ENCODE measurements at places on chromosomes 1 and 21.

DNA sequence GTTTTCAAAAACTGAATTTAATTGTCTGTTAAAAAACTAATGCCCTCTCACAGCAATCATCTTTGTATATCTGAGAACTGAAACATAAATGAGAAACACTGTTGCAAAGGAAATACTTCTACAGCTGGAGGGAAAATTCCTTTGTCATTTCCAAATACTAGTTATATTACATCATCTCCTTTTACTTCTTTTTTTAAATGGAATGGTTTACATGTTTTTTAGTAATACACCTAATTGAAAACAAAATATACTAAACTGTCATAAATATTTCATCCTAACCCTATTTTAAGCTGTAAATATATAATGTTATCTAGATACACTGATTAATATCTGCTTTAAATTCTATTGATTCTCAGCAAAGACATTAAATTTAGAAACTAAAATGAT lies 19.1 kb downstream of the CDC42BPA start:
- no peak for DNase-seq

GRCh38 chr1:119827010-119827409 lies 15.8 kb upstream of the REG4 start:
- no peak for DNase-seq

- no peak for DNase-seq
Measured at GRCh38 chr21:16309250-16309971, 579.6 kb downstream of the USP25 start.

- no peak for DNase-seq
Measured at GRCh38 chr1:202498542-202498941, 150.0 kb downstream of the PPP1R12B start.

DNA sequence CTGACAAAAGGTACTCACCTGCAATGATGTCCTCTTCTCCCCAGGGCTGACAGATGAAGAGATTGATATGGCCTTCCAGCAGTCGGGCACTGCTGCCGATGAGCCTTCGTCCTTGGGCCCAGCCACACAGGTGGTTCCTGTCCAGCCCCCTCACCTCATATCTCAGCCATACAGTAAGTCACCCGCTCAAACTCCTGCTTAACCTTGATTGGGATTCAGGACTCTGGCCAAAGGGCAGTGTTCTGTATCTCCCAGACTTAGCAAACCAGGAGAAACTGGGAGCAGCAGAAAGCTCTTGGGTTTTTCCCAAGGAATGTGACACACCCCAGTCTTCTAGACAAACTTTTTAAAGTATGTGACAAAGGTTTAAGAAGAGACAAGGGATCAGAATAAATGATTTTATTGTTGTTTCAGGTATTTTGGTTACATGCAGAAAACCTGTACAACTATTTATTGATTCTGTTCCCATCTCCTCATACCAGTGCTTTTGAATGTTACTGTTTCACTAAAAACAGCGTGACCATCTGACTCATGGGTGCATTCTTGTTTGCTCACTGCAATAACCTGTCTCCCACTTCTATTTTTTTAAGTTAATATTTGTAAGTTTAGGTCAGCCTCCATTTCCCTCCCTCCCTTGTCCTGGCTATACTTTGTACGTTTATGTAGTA lies 124.6 kb downstream of the PEX14 start:
- DNase-seq, result no peak

DNA sequence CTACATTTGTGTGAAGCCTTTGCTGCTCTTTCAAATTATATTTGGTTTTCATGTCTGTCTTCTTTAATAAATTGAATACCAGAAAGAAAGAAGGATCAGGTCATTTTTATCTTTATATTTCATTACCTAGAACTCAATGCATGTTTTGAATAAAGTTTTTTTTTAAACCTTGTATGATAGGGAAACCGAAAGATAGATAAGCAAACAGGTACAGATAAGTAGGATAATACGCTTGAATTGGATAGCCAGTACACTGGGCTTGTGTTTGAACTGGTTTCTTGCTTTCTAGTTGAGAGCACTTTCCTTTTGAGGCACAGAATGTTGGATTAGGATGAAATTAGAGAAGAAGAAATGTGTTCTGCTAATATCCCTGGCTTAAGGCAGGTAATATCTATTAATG lies 46.9 kb downstream of the PKN2 start:
- no peak for DNase-seq

- DNase-seq, result no peak
Measured at GRCh38 chr1:59005491-59006288, 221.8 kb upstream of the JUN start.

DNA sequence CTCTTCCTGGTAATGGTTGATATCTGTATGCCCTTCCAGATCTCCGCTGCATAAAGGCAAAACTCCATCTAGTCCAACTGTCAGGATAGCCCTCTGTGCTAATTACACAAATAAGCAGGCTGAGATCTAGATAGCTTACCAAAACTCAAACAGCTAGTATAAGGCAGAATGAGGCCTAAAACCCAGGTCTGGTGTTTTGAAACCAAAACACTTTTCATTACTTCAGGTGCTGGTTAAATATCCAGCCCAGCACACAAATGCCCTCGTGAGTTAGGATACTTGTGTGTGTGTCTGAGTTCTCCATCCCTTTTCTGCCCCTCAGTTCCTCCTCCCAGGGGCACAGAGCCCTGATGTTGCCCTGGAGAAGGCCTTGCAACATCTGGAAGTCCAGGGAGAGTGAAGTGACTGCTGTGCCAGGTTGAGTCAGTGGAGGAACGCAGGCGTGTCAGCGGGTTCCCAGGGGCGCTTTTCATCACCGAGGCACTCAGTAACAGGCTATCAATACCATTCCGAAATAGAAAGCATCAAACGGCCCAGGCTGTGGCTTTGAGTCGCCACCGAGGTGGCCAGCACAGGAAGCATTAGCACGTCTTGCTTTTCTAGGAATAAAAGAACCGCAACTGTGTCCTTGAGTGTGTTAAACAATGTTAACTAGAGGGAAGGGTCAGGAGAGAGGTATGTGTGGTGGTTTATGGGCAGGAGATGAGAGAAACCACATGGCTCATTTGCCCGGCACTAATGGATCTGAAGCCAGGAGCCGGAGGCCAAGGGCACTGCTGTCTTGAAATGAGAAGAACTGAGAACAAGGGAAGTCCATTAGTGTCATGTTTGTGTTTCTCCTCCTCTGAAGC lies 90.7 kb upstream of the WLS start:
- DNase-seq, result no peak

DNA sequence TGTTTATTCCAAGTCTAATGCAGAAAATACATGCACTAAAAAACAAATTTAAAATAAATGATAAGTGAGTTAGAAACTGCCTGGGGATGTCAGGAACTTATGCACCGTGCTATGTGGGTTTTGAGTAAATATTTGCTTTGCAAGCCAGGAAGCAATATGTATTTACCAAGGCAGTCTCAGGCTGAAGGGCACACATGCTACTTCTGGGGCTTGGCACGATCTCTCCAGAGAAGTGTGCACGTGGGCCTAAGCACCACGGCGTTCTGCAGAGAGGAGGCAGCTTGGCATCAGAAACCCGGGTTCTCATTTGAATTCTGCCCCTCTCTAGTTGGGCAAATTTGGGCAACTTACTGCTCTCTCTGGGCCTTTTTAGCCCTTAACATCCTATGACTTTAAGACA lies 72.6 kb upstream of the ROR1 start:
- no peak for DNase-seq

DNA sequence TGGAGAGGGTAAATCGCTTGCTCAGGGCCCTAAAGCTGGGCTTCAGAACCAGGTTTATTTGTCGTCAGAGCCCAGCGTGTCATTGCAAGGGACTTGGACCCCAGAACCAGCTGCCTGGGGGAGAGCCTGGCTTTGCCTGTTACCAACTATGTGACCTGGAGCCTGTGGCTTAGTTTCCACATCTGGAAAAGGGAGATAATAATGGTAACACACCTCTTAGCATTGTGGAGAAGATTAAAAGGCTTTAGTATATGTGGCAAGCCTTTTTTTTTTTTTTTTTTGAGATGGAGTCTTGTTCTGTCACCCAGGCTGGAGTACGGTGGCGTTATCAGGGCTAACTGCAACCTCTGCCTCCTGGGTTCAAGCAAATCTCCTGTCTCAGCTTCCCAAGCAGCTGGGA lies 12.5 kb downstream of the CD52 start:
- no peak for DNase-seq

- no peak for DNase-seq
Measured at GRCh38 chr1:96515925-96516324, 205.7 kb upstream of the PTBP2 start.

GRCh38 chr1:161330346-161330745 lies 16.2 kb downstream of the SDHC start:
- DNase-seq, result no peak

DNA sequence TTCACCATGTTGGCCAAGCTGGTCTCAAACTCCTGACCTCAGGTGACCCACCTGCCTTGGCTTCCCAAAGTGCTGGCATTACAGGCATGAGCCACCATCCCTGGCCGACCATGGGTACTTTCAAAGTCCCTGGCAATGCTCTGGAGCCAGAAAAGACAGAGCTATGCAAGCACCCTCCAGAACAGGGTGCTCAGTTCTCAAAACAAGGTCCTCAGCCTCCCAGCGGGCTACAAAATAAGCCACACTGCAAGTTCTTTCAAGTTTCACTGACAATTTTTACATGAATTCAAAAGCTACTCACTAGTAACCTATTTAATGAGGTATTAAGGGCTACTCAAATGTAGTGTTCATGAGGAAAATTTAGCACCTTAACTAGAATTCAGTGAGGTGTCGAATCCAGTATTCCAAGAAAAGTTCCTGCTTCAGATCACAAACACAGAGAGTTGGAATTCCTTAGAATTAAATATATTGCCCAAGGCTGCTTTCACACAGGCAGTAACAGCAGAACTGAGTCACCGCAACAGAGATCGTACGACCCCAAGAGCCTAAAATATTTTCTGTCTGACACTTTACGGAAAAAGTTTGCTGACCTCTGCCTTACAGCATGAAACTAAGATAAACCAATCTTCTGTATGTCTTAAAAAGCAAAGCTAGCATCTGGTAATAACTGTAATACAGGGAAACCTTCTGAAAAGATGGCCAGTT lies 60.7 kb downstream of the HSF2BP start:
- no peak for DNase-seq

DNA sequence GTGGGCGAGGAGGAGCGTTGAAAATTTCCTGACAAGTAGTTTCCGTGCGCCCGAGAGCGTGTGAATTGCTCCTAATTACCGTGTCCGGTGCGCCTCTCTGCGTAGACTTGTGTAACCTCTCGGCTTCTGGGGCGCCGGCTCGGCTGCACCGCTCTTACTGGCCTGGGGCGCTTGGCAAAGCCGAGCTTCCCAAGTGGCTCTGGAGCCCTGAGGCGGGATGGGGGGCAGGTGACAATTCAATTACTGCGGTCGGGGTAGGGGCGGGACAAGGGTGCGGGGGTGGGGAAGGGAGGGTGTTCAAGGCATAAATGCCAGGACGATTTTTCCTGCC lies 392 bp upstream of the DMRTA2 start:
- DNase-seq, result no peak

- no peak for DNase-seq
Measured at GRCh38 chr1:226654046-226654667, 84.9 kb downstream of the ITPKB start.

DNA sequence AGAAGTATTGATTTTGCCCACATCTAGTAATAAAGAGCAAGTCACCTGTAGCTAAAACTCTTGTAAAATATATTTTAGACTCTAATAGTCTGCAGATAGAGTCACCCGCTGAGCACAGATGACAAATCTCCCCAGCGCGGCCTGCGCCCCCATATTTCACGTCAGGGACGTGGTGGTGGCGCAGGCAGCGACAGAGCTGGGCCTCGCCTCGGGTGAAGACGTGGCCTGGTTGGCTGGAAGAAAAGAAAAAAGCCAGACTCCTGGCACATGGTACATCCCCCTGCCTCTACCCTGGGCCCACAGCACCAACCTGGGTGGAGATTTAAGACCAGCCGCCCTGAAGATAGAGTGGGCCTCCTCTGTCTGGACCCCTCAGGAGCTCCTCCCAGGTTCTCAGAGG lies 6.0 kb upstream of the DMBX1 start:
- no peak for DNase-seq

GRCh38 chr1:216261631-216262030 lies 161.6 kb downstream of the USH2A start:
- no peak for DNase-seq

All from esophagus squamous epithelium (tissue), 5 donors.